ENCODE measurements at places on chromosomes 6 and 20.

DNA sequence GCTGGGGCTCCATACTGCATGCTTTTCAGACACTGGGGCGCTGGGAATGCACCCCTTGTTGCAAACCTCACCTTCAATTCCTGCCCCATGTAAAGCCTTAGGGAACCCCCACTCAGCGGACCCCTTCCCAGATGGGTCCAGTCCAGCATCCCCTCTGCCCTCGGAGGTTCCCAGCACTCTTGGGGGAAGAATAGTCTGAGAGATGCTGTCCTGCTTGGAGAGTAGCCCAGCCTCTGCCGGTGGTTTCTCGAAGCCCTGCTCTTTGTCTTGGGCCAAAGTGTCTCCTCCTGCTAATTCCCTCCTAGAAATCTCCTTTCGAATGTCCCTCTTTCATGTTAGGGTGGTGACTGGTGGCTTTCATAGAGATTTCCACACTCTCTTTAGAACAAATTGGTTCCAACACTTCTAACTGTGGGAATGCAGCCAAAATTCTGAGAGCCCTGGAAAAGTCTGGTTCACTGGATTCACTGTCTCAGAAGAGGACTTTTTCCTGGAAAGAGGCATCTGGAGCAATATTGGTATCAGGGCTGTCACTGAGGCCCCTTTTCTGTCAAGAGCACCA is 24.9 kb upstream of the SULF2 start:
- peak; percentile 3 for DNase-seq

- no peak for DNase-seq
Observed at GRCh38 chr6:46626228-46626909, 26.2 kb downstream of the CYP39A1 start.

GRCh38 chr6:133108419-133108818 is 132.7 kb upstream of the EYA4 start:
- DNase-seq = no peak

GRCh38 chr20:47859278-47859677 is 74.0 kb upstream of the SULF2 start:
- DNase-seq = no peak

GRCh38 chr6:164243949-164244348 is 829.4 kb downstream of the QKI start:
- DNase-seq = no peak

GRCh38 chr20:35617397-35618262 is 2.0 kb downstream of the SPAG4 start:
- DNase-seq = peak; percentile 73

GRCh38 chr20:57335392-57335791 is 5.8 kb downstream of the SPO11 start:
- DNase-seq = no peak

DNA sequence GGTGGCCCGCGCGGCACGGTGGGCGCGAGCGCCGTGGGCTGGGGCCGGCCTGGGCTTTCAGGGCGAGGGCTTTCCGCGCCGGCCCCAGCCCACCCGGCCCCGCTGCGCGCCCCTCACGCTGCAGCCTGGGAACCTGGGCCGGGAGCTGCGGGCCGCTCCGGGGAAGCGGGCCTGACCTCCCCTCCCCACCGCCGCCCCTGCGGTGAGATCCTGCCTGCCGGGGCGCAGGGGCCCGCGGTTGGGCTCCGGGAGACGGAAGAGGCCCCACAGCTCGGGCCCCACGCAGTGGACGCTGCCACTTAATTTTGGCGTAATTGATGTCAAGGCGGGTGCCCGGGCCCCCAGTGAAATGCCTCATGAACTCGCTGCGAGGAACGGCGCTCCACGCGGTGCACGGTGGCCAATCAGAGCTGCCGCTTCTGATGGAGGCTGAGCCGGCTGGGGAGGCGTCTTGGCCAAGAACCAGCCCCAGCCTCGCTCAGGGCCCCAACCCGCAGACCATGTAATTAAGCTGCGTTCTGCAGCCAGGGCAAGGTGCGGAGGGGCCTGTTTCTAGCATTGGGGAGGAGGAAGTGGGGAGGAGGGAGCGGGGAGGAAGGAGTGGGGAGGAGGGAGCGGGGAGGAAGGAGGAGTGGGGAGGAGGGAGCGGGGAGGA is 96.1 kb upstream of the BHLHE23 start:
- peak; percentile 40 for DNase-seq

DNA sequence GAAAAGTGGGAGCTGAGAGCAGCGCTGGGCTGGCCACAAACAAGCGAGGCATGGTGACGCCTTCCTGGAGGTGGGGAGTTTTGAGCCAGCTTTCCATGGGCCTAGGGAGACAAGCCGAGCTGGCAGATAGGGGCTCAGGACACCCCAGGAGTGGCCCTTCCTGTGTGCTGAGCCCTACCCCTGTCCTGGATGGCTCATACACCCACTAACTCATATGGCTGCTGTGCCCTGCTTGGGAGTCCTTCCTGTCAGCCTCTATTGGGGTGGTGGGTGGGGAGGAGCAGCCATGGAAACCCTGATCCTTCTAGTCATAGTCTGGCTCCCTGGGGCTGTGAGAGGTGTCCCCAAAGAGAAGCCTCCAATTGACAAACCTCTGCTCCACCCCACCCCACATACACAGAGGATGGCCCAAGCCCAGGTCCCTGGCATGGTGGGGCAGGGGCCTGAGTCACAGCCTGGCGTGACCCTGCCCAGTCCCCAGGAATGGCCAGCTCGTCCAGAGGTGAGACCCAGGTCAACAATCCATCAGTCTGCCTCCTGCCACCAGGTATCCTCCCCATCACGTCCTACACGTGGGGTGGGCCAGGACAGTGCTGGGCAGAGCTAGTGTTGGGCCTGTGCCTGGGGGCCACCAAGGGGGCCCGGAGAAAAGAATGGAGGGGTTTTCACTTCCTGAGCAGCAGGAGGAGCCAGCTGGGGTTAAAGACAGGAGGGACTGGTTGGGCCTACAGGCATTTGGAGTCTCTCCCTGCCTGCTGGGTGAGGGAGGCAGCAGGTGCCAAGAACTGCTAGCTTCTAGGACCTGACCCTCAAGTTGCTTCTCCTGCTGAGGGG is 52.2 kb downstream of the MRPL14 start:
- DNase-seq = no peak

GRCh38 chr6:144159742-144160141 is 9.4 kb downstream of the STX11 start:
- DNase-seq = no peak

DNA sequence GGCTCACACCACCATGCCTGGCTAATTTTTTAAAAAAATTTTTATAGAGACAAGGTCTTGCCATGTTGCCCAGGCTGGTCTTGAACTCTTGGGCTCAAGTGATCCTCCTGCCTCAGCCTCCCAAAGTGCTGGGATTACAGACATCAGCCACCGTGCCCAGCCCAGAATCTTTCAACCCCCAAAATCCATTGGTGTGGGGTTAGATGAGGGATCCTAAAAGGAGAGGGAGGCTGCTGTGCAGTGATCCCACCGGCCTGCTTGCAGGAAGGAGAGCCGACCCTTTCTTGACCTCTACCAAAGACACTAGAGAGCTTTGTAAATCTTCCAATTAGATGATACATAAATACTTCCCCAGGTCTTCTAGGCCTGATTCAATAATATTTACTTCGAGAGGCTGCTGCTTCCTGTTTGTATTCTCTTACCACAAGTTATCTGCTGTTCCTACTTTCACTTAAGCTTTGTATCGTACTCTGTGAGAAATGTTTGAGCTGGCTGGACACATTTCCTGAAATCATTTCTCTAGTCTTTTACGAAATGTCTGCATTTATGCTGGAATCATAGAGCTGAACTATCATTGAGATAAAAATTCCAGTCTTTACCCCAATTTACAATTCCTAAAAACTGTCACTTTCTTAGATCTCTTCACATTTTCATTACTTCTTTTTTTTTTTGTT is 49.3 kb upstream of the IER3 start:
- DNase-seq = no peak

- DNase-seq = no peak
Observed at GRCh38 chr6:150633486-150633834, 33.8 kb downstream of the PLEKHG1 start.

- no peak for DNase-seq
Observed at GRCh38 chr20:37670351-37670791, 23.5 kb upstream of the CTNNBL1 start.

- DNase-seq = no peak
Observed at GRCh38 chr6:107124934-107125348, 9.6 kb upstream of the BEND3 start.

- DNase-seq = no peak
Observed at GRCh38 chr6:148317739-148318138, 24.9 kb upstream of the SASH1 start.

DNA sequence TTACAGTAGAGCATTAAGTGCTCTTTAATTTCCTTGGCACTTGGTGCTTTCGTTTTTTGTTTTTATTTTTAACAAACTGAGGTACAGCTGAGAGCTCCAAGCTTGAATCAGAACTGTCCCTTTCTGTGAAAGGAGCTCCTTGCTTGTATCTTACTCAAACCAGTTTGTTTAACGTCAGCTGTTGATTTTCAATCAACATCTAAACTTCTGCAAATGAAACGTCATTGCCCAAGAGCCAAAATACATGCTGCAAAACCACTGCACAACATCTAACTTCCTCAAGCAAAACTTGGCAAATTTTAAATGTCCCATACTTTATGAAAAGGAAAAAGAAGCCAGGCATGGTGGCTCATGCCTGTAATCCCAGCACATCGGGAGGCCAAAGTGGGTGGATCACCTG is 15.2 kb downstream of the VNN2 start:
- DNase-seq = no peak

DNA sequence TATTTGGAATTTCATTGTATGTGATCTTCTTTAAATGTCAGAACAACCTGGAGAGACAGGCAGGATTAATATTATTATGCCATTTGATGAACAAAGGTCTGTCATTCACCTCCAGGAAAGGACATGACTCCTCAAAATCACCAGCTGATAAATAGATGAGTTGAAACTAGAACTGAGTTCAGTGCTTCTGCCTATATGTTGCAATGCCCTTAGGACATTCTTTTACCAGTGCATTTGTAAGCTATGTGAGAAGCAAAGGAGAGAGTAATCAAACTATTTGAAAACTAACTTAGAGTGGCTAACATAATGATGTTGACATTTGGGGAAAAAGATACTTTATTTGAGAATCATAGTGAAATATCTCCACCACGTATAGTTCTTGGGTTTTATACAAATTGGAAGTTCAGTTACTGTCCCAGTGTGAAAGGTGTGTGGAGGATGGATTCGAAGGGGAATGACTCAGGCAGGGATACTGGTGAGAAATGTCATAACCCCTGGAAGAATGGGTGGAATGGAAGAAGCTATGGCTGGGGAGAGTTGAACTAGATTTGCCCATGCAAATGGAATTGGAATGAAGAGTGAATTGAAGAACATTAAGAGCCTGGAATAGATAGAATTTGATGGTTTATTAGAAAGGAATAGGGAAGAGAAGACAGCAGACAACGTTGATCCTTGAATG is 21.5 kb downstream of the PKIB start:
- DNase-seq = no peak

DNA sequence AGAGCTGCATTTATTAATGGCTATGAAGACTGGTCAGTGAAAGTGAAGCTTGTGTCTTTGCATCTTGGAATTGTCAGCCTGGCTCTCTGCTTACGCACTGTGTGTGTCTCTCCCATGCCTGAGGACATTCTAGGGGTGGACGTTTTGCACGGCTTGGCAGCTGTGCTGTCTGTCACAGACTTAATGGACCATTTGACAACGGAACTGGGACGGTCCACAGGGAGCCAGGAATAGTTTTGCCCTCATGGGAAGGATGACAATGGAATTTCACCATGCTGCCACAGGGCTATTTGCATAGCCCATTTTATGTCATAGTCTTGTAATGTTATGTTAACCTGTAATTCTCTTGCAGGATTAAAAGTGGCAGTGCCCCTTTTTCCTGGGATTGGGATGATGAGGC is 44.7 kb downstream of the OR2B6 start:
- DNase-seq = no peak

DNA sequence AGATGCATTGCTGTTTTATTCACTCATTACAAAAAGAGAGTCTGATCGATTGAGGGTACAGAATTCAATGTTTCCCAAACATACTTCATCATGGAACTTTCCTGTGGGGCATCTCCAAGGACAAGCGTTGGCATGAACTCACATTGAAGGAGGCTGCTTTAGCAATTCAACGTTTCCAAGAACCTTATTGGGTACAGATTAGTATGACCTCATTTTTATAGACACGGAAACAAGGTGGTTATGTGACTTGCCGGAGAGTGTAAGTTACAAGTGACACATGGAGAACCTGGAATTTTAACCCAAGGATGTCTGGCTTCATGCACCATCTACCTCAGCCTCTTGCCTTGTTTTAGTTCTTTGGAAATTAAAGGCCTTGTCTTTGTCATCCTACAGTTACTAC is 8.8 kb downstream of the GPR31 start:
- no peak for DNase-seq

- no peak for DNase-seq
Observed at GRCh38 chr20:45372241-45372640, 5.9 kb downstream of the TP53TG5 start.

- DNase-seq = no peak
Observed at GRCh38 chr20:8339349-8339748, 207.3 kb downstream of the PLCB1 start.

GRCh38 chr6:162211022-162211421 is 516.5 kb downstream of the PRKN start:
- DNase-seq = no peak

DNA sequence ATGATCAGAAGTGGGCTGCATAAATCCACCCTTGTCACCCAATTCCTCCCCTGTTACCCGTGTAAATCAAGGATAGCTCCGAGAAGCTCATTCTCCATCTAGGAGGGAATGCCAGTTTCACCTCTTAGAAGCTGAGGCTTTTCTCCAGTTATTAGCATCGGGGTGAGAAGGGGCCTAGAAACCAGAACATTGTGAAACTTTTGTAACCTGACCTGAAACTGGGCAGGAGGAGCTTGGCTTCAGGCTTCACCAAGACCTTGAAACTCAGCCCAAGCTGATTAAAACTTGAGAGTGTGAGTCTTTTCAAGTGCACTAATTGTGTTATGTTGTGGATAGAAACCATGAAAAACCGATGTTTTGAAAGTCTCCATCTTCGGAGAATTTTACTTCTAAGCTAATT is 103.1 kb downstream of the BMP2 start:
- DNase-seq = no peak

DNA sequence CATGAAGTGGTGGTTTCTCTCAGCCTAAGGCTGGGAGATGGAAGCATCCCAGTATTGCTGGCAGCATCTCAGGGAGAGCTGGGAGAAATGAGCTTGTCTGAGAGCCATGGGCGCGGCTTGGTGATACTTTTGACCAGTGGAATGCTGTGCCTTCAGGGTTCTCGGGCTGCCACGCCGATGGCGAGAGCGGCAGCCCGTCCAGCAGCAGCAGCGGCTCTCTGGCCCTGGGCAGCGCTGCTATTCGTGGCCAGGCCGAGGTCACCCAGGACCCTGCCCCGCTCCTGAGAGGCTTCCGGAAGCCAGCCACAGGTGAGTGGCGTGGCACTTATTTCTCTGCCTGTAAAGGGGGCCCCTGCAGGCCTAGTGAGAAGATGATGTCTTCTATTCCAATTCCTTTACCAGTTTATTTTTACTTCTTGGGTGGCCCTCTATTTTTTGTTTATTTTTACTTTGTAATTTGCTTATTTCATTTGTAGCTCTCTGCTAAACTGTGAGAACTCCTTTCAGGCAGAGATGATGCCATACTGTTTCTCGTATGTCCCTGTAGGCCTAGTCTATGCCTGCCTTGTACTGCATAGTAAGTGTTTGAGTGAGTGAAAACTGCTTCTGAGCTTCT is 71.7 kb downstream of the ASXL1 start:
- DNase-seq = no peak
